Activated naive CD4-positive, alpha-beta T cell treated with anti-CD3 and anti-CD28 coated beads, Interleukin-2, amount 50 U/mL, for 72 hours (primary cell): ENCODE measurements at places on chromosomes 1 and 21. TPM values are rescaled to one million over a fixed set of nuclear protein-coding genes. Genes with fewer than 3 reads are reported as not detected.
A peak's percentile ranks its signal among the peaks of the same experiment; 100 is the strongest.

GRCh38 chr1:15676010-15676409 lies 8.1 kb upstream of the PLEKHM2 start:
- no peak for DNase-seq

DNA sequence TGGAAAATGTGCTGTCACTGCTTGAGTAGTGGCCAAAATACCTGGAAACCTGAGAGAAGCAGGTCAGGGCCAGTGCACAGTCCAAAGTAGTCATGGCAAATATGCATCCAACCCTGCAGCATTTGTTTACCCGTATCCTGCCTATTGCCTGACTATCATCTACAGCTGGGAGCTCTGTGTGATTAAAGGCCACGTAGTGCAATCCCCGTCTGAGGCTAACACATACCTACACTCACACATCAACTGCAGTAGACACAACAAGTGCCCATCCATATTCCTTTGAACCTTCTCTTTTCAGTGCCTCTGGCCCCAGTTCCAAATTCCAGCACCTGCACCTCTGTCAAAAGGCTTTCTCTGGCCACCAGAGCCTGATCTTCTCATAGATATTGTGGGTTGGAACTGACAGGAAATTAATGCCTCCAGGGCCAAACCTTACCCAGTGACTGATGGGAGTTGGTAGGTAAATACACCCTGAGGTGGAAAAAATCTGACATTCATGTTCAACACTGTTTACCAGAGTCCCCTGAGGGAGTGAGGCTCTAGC lies 383.0 kb downstream of the SETD4 start:
- DNase-seq: no peak

- no peak for DNase-seq
Observed at GRCh38 chr21:44552136-44552535, 831 bp upstream of the KRTAP10-2 start.

DNA sequence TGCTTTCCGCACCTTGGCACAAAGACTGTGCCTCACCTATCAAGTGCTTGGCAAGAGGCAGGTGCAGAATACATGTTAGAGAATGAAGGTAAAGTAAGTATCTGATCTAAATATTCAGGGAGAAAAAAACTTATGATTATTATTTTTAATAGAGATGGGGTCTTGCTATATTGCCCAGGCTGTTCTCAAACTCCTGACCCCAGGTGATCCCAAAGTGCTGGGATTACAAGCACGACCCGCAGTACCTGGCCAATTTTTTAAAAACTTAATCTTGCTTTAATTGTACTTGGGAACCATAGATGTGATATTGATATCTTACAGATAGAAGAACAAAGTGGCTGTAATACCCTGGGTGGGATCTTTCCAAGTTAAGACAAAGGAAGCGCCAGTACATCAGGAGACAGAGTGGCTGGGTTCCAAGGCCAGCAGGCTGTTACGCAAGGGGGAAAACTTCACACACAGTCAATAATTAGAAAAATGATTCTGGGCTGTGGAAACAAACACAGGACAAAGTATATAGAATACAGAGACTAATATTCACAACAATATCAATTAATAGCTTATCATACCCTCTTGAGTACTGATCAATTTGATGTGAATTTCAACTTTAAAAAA lies 58.6 kb upstream of the ATP1A1 start:
- no peak for DNase-seq

DNA sequence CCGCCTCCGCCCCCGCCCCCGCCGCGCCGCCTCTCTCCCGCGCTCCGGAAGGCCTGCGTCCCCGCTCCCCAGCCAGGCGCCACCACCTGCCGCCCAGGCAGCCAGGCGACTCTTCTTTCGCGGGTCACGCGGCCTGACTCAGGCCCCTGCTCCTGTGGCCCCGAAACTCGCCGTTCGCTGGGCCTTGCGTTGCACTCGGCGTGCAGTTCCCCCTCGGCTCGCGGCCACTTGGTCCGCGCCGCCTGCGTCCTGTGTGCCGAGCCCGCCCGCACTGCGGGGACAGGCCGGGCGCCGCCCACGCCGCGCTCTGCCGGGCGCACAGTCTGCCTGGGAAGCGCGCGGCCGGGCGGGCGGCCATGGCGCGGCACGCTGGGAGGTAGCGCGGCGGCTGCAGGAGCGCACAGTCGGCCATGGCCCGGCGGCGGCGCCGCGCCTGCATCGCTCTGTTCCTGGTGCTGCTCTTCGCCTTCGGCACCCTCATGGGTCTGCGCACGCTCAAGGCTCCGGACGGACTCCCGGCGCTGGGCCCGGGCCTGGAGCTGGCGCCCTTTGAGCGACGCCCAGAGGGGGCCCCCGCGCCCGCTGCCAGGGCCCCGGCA lies at the start of gene MANEAL:
MANEAL (plus strand) TSS at position 75 of the 599 bp plus-strand sequence; CDS start at position 411, 336 bp downstream.
- DNase-seq: peak; percentile 77

DNA sequence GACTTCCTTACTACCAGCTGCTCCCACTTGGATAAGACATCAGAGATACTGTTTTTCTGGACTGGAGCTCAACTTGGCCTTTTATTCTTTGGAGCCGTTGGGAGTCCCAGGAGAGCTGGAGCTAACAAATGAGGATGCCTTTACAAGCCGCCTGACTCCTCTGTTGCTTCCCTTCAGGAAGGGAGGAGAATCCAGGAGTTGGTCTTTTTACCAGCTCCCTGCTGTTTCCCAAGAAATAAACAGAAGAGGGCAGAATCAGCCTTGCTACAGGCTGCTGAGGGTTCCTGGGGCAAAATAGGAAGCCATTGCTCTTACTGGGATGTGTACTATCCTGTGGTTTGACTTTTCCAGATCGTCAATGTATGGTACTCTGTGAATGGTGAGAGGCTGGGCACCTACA lies 1.5 kb downstream of the EIF3I start:
- no peak for DNase-seq

DNA sequence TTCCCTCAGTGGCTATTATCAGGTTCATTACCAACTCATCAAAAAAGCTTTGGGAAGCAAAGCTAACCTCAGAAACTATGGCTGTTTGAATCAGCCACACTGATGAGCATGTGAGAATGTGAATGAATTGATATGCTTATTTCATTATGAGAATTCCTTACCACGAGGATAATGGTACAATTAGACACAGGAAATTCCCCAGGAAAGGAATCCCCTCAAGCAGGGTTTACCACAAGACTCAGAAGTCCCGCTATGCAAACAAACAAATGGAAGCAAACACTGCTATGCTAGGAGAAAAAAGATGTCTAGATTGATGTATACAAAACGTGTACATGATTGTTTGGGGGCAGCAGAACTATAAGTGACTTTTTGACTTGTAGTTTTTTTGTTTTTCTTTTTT lies 205.0 kb downstream of the HMCN1 start:
- DNase-seq: no peak

DNA sequence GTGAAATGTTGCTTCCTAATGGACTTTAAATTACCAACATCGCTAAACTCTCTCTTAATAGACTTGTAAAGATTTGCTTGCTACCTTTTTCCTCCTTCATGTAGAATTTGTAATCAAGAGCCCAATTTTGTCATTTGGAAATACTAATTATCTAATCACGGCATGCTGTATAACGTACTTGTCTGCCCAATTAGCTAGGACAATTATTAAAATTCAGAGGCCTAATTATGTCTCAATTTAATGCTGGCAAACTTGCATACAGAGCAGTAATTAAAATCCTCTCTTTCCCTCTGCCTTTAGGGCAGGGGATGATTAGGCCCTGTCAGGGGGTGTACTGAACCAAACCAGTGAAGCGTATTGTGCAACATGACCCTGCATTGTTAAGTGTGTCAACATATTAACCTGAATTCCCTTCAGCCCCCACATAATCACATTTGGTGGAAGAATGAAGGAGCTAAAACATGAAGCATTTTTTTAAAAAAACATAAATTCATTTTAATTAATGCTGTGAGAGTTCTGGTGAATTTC lies 137.4 kb upstream of the BARHL2 start:
- DNase-seq: no peak

- no peak for DNase-seq
Observed at GRCh38 chr1:195909061-195909460, 699.2 kb downstream of the KCNT2 start.

GRCh38 chr1:44603718-44604117 lies 70.6 kb downstream of the TMEM53 start:
- DNase-seq: no peak

GRCh38 chr1:157001304-157001703 lies 44.2 kb downstream of the ARHGEF11 start:
- DNase-seq: no peak

- no peak for DNase-seq
Observed at GRCh38 chr21:45825219-45825618, 156.4 kb upstream of the COL6A1 start.

- no peak for DNase-seq
Observed at GRCh38 chr1:184970691-184971161, 3.6 kb downstream of the NIBAN1 start.

DNA sequence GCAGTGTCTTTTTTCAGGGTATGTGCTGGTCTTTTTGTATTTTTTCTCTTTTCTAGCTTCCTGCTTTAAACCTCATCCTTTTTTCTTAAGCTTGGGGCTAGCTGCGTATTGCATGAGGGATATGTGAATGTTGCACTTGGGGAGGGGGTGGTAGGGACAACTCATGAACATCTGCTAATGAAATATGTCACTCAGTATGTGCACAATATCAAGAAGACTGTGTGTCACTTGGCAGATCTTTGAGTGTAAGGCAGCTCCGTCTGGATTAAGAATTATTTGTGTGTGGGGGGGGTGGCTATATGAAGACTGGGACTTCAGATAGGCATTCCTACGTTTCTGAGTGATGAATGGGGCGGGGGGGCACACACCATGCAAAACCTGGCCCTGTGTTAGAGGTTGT lies 170.4 kb upstream of the CACNA1E start:
- DNase-seq: no peak

GRCh38 chr1:55088413-55088812 lies 49.1 kb downstream of the PCSK9 start:
- no peak for DNase-seq

- DNase-seq: no peak
Observed at GRCh38 chr1:15168479-15168878, 14.9 kb downstream of the TMEM51 start.

The KRTAP11-1 gene
- total RNA-seq: not detected

The PADI4 gene
- 2.4 TPM for total RNA-seq

The AMIGO1 gene
- 1.3 TPM for total RNA-seq

The C1orf185 gene
- total RNA-seq: not detected

The S100A7A gene
- total RNA-seq: not detected

The AMY1B gene
- not detected for total RNA-seq

The FOXD2 gene
- 0.18 TPM for total RNA-seq
